NCI-H2107 (cell line): ENCODE measurements at places on chromosomes 1 and 21.

DNA sequence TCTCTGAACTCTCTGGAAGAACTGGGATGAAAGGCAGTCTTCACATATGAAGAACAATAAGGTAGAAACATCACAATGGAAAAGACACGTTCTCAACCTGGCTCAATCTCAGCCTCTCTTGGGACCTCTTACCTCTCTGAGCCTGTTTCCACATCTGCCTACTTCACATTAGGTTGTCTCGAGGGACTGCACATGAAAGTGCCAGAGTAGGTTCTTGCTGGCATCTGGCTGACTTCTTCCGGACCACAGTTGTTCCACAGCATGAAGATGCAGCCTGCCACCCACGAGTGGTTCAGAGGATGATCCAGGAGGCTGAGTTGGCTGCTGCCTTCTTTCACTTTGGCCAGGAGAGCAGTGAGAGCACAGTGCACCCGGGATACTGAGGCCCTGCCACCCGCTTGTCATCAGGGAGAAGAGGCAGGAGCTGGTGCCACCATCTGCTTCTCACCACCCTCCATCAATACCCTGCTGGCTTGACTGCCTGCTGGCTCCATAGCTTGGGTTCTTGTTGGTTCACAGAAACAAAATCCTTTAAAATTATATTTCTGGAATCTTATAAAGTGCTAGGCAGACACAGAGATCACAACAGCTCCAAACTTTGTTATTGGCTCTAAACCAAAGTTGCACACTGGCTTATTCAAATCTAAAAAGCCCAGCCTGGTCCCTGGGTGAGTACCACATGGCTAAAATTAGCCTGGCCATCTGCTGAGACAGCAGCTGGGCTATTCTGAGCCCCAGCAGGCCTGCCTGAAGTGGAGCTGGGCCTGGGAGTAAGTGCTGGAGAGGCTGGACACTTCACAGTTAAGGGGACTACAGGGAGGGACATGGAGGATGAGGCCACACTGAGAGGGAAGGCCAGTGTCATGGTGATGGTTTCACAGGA, 46.9 kb upstream of the LIN9 start:
- no peak for DNase-seq

- DNase-seq, result no peak
Observed at GRCh38 chr1:173853074-173853473, 14.7 kb downstream of the GAS5 start.

DNA sequence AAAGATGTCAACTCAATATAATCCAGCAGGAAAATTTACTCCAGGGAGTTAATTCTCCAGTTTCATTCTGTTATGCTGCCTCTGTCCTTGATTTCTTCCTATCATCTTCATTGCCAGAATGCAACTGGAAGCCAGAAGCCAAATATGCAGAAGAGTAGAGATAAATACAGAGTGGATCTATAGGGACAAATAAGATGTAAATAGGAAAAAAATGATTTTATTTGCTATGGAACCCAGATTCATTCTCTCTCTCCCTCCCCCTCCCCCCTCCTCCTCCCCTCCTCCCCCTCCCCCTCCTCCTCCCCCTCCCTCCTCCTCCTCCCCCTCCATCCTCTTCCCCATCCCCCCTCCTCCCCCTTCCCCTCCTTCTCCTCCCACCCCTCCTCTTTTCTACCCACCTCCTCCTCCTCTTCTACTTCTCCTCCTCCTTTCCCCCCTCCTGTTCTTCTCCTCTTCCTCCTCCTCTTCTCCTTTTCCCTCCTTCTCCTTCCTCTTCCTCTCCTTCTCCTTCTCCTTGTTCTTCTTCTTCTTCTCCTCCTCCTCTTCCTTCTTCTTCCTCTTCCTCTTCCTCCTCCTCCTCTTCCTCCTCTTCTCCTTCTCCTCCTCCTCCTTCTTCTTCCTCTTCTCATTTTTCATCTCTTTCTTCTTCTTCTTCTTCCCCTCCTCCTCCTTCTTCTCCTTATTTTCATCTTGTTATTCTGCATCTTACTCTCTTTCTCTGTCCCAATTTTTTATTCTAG, 306.4 kb downstream of the NUF2 start:
- DNase-seq, result no peak

DNA sequence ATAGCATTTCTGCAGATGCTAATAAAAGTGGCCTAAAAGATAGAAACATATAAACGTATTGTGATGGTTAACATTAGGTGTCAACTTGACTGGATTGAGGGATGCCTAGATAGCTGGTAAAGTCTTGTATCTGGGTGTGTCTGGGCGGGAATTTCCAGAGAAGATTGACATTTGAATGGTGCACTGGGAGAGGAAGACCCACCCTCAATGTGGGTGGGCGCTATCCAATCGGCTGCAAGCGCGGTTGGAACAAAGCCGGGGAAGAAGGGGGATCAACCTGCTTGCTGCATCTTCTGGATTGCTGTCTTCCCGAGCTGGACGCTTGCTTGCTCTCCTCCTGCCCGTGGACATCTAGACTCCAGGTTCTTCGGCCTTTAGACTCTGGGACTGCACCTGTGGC, 114.0 kb upstream of the ZNF644 start:
- no peak for DNase-seq
